ENCODE measurements at places on chromosomes 11 and 22. TPM values are rescaled to one million over a fixed set of nuclear protein-coding genes. Genes with fewer than 3 reads are reported as not detected.

B4GALNT4 gene
- total RNA-seq = 90.3 TPM

DNA sequence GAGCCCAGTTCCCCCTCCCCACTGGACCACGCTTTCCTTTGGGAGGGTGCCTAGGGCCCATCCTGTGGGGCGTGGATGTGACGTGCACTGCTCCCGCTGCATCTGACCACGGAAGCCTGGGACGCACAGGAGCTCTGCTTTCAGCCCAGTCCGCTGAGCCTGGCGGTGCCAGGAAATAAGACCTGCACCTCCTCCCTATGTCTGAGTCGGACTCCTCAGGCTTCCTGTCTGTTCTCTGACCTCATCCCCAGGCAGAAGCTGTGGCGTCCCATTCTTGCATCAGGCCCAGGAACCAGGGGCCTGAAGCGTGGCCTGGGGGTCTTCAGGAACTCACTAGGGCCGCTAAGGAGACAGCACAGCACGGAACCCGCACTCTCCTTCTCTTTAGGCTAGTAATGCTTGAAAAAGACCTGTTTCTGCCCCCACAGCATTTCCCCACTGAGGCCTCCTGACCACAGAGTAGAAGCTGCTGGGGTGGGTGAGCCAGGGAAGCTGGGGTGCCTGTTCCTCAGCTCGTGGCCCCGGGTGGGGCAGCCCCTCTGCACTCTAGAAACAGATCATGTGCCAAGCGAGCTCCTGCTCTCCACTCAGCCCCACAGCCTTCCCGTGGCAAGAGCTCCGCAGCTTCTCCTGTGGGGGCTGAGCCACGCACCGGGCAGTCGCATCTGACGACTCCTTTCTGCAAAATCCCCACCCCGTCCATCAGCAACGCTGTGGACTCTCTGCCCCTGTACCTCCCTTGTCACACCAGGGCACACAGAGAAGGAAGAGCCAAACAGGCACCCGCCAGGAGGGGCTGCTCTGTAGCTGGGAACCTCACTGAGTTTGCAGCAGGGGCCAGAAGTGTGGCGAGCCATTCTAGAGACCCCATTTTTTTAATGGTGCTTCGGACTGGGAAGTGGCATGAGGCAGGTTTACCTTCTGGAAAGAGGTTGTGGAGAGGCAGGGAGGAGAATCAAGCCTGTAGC is 22.6 kb downstream of the MOV10L1 start:
- no peak for DNase-seq

DNA sequence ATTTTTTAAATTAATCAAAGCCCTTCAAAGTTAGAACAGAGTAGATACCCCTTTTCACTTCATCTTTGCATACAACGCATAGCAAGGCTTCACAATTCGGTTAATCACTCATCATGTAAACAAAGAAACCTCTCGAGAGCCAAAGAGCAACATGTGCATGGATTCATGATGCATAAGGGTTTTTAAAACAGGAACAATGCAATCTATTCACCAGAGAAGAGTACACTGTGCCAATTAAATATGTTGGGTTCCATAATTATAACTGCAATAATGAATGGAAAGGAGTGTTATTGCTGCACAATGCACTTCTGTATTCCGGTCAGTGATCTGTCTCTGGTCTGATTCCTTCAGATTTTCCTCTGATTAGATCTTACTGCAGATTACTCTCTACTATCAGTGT is 45.3 kb downstream of the CADM1 start:
- no peak for DNase-seq

DNA sequence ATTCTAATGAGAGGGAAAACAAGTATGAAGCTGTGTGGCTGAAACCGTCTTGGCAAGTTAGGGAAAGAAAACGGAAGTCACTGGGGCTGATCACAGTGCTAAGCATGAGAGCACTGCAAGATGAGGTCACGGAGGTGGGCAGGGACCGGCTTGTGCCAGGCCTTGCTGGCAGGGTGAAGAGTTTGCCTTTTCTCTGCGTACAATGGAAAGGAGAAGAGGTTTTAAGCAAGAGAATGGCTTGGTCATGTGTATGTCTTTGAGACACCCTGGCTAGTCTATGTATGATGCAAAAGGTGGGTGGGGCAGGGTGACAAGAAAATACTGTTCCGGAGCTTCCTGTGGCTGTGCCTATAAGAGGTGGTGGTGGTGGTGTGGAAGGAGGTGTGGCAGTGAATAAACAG is 567.9 kb downstream of the NTM start:
- DNase-seq = no peak

PRG3 gene
- total RNA-seq = not detected

OR10A2 gene
- total RNA-seq = not detected

- DNase-seq = peak; percentile 40
Measured at GRCh38 chr11:2791521-2792380, 92.0 kb upstream of the KCNQ1OT1 start.

CSRP3 gene
- total RNA-seq = not detected

GPHA2 gene
- 1.6 TPM for total RNA-seq

GRCh38 chr11:25758145-25758661 is 573.7 kb upstream of the ANO3 start:
- no peak for DNase-seq

DERL3 gene
- 2.0 TPM for total RNA-seq

DNA sequence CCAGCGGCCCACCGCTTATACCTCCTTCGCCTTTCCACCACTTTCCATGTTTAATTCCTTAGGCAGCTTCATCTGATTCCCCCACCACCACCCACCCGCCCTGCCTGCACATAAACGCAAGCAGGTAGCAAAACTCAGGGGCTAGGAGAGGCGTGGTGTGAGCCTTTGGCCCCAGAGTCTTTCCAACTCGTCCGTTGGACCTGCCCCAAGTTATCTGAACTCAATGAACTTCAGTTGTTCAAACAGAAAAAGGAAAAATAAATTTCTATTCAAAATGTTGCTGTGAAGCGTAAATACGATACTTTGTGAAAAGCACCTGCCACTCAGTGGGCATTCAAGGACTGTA is 814 bp upstream of the CDON start:
- no peak for DNase-seq

DNA sequence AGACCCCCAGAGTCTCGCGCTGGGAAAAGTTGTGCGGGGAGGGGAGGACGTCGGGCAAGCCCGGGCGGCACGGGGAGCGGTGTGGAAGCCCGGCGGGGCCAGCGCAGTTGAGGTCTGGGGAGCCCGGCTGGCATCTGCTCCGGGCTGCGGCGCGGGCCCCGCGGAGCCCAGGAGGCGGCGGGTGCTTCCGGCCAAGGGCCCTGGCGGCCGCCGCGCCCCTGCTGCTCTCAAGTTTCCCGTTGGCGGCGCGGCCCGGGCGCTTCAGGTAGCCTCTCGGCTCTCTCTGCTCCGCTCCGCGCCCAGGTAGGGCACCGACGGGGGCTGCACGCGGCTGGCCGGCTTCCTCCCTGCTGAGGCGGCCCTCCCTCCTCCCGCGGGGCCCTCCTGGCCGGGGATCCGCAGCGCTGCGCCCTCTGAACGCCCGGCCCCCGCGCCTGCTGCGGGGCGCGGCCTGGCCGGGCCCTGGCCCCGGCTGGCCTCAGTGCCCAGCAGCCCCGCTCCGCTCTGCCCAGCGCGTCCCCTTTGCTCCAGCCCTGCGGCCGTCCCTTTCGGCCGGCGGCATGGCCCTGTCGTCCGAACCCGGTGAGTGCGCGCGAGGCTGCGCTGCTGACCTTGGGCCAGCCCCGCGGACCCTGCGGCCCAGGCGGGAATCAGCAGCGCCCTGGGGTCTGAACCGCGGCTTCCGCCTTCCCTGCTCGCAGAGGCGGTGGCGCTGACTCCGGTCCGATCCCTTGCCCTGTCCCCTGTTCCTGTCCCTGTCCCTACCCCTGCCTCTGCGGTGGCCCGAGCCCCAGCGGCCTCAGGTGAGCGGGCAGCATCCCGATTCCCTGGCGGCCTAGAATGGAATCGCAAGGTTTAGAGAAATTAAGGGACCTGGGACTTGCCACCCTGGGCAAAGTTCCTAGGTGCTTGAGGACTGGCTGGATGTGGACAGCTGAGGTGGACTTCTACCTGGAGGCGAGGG is 4.3 kb upstream of the AMPD3 start:
- DNase-seq = no peak

TEX54 gene
- not detected for total RNA-seq

- DNase-seq = no peak
Measured at GRCh38 chr11:43779306-43779705, 98.8 kb downstream of the HSD17B12 start.

DNA sequence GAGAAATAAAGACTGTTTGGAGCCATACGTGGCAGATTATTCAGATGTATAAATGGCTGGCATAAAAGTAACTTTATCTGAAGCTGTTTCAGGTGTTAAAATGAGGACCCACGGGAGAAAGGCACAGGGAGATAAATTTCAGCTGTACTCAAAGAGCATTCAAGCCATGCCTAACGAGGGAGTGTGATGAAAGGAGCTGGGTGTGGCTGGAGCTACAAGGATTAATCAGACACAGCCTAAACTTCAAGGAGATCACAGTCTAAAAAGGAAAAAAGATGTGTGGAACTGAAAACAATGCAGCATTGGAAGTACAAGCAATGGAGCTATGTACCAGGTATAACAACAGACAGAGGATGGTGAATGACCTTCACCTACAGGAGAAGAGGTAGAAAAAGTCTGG is 120.8 kb upstream of the APOA1 start:
- no peak for DNase-seq

MRGPRF gene
- total RNA-seq = 32.0 TPM

DNA sequence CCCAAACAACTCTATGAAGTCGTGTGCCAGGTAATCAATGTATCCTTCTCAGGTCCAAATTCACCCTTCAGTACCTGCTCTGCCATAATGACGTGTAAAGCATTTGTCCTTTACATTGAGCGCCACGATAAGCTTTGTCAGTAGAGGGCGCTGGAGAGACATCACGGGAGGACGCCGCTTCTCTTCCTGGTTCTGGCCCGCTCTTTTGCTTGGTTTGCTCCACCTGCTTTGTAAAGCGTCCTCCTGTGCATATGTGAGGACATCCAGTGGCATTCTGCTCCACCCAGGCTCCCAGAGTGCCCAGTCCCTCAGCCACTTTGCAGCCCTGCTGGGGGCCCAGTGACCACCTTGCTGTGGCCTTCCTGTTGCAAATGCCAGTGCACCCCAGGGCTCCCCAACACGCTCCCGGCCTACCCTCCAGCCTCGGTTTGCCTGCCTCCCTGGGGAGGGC is 61.1 kb downstream of the WT1 start:
- no peak for DNase-seq

- no peak for DNase-seq
Measured at GRCh38 chr11:86938203-86938899, 16.8 kb downstream of the FZD4 start.

- DNase-seq = no peak
Measured at GRCh38 chr22:37241351-37242142, 2.5 kb downstream of the RAC2 start.

- DNase-seq = no peak
Measured at GRCh38 chr11:66126064-66126463, 56.0 kb downstream of the PACS1 start.
